ENCODE measurements at places on chromosomes 12 and 14.

GRCh38 chr12:117789195-117789912 is 179.4 kb downstream of the KSR2 start:
- DNase-seq, result no peak

GRCh38 chr12:103538397-103538796 is 42.6 kb upstream of the C12orf42 start:
- no peak for DNase-seq

GRCh38 chr14:95156161-95157047 is 925 bp downstream of the DICER1 start:
- peak; percentile 42 for DNase-seq

- DNase-seq, result no peak
Observed at GRCh38 chr12:164207-164606, 49.8 kb downstream of the SLC6A12 start.

GRCh38 chr14:24996930-24997725 is 52.8 kb downstream of the STXBP6 start:
- DNase-seq, result no peak

DNA sequence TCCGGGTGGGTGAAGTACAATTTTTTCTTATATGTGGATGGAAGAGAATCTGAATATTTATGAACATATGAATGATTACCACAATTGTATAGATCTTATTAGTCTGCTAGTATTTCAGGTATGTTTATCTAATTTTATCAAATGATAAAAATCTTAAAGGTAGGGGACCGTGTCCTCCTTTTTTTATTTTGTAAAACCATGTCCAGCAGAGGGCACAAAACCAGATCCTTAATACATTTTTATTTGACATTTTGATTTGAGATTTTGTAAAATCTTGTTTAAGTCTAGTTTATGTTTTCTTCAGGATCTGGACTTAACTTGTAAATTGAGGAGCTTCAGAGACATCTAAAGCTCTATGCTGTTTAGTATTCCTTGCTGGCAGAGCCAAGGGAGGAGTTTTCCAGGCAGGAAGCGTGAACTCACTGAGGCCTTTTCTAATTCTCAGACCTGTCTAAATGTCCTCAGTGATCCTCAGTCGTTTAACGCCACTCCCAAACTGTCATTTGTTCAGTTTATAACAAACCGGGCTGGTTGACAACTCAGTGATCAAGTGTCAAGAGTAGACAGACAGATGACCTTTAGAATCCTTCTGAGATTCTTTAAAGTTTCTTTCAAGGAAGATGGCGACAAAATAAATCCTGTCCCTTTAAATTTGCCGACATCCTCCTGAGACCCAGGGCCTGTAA is 263.9 kb downstream of the KTN1 start:
- DNase-seq, result no peak

GRCh38 chr12:119319638-119320037 is 14.9 kb upstream of the CCDC60 start:
- DNase-seq, result no peak

GRCh38 chr12:93060666-93061472 is 131.8 kb upstream of the EEA1 start:
- no peak for DNase-seq

GRCh38 chr12:14410841-14411569 is 45.5 kb downstream of the ATF7IP start:
- DNase-seq, result no peak

GRCh38 chr12:54001283-54002187 is 1.6 kb downstream of the HOXC9 start:
- DNase-seq, result no peak

GRCh38 chr12:92275443-92276154 is 130.0 kb upstream of the BTG1 start:
- no peak for DNase-seq

GRCh38 chr12:124073356-124074035 is 100.5 kb downstream of the ZNF664 start:
- DNase-seq, result no peak

GRCh38 chr14:23398348-23398747 is 9.7 kb downstream of the MYH6 start:
- no peak for DNase-seq

DNA sequence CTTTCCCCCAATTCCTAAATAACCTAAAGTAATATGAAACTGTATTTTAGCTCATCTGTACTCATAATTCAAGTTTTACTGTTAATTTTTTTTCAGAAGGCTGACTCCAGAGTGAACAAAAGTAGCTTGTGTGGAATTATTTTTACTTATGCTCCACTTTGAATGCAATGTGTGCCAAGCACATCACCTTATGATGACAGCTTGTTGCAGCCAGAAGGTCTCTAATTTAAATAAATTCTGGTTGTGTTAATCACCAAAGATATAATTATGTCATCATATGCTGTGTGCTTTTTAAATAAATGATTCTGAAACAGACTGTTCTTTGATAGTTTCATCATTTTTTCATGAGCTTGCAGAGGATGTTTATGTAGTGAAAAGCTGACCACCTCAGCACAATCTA is 283.1 kb downstream of the TMEM117 start:
- no peak for DNase-seq

DNA sequence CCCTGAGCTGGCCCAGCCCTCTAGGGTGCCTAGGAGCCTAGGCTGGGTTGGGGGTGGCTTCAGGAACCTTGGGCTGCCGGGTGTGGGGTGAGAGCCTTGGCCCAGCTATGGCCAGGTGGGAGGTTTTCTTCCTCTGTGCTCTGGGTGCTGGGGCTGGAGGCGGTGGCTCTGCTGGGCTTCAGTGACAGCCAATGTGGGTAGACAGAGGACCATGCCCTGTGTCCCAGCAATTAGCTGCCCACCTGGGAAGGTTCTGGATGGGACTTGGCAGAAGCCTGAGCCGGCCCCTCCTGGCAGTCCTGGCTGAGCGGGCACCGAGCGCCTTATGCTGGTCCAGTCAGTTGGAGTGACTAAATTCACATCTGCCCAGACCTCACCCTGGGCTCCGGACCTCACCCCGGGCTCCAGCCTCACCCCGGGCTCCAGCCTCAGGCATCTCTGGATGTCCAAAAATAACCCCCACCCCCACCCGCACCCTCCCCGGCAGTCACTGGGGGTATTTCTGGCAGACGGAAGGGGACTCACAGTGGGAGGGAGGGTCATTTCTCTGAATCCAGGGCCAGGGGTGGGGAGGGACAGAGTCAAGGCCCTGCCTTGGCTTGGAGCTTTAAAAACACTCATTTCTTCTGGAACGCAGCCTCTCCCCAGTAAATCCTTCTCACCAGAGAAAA is 46.9 kb downstream of the CYP46A1 start:
- no peak for DNase-seq

GRCh38 chr14:100292776-100293461 is 13.3 kb downstream of the SLC25A29 start:
- no peak for DNase-seq

DNA sequence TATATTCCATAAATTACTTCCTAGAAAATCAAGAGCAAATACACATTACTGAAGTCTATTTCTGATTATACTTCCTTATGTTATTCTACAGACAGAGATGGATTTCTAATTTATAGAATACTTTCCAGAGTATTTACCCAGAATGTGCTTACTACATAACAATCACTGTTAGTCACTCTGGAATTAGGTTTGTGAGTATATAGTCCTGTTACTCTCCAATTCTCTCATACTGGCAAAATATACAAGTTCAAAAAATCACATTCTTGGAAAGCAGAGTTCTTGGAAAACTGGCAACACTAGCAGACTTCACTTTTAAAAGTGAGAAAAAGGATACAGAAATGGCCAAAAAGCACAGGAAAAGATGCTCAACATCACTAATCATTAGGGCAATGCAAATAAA is 7.3 kb downstream of the PPP2R5E start:
- DNase-seq, result no peak

DNA sequence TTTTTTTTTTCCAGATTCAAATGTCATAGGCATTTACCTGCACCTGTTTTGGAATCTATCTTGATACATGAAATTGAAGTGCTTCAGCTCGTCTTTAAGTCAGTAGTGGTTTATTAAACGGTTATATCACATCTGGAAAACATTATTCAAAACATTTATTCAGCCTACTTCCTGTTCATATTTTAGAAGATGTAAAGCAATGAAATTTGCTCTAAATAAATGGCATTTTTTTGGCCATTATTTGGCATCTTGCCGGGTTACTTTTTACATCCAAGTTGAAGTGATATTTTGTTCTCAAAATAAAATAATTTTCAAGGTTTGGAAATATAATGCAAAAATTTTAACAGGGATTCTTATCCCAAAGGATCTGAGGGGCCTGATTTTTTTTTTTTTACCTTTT is 103.1 kb downstream of the EML1 start:
- no peak for DNase-seq

DNA sequence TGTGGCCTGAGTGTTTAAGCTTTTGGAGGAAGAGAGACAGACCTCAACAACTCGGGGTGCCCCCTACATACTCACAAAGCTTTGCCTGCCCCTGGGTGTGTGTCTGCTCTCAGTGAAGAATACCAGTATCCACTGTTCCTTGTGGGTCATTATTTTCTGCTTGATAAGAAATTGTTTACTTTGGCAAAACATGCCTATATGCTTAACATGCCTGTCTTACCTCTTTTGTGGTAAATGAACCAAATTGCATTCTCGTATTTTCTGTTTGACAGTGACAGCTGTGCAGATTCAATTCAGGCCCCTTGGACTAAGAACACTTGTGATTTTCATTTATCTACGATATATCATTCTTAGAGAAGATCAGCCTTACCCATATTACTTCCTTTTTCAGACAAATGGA is 50.6 kb upstream of the REP15 start:
- no peak for DNase-seq

GRCh38 chr12:70590549-70591226 is 46.5 kb downstream of the PTPRB start:
- DNase-seq, result no peak

- DNase-seq, result no peak
Observed at GRCh38 chr14:93870377-93870776, 56.8 kb upstream of the FAM181A start.

DNA sequence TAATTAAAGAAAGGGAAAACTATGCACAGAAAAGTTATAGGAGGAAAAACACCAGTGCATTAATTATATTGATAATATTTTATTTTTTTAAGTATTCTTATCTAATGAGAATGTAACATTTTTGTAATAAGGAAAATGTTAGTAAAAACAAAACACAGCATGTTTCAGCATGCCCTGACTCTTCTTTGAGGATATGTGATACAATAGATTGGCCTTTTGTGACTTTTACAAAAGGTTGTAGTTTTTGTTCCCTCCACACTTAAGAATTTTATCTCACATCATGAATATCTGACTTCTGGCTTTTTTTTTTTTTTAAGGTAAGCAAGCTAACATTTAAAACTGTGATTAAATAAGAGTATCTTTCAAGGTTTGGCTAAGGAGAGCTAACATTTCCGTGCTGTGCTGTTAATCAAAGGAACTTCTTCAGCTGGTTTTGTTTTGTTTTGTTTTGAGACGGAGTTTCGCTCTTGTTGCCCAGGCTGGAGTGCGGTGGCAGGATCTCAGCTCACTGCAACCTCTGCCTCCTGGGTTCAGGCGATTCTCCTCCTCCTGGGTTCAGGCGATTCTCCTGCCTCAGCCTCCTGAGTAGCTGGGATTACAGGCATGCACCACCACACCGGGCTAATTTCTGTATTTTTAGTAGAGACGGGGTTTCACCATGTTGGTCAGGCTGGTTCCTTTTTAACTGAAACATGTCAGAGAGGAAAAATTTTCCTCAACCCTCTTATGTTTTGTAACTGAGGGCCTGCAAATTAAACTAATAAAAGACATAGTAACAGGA is 30.8 kb upstream of the RESF1 start:
- no peak for DNase-seq

All from activated CD8-positive, alpha-beta memory T cell treated with anti-CD3 and anti-CD28 coated beads, Interleukin-2, amount 50 U/mL, for 4 hours (primary cell).